WTC11 (cell line): ENCODE measurements at places on chromosomes 7 and 10.

- DNase-seq = no peak
Observed at GRCh38 chr7:20529260-20529659, 86.2 kb upstream of the ABCB5 start.

GRCh38 chr10:16853201-16853600 is 36.0 kb upstream of the RSU1 start:
- DNase-seq = no peak

GRCh38 chr7:17275749-17276671 is 22.4 kb upstream of the AHR start:
- no peak for DNase-seq

DNA sequence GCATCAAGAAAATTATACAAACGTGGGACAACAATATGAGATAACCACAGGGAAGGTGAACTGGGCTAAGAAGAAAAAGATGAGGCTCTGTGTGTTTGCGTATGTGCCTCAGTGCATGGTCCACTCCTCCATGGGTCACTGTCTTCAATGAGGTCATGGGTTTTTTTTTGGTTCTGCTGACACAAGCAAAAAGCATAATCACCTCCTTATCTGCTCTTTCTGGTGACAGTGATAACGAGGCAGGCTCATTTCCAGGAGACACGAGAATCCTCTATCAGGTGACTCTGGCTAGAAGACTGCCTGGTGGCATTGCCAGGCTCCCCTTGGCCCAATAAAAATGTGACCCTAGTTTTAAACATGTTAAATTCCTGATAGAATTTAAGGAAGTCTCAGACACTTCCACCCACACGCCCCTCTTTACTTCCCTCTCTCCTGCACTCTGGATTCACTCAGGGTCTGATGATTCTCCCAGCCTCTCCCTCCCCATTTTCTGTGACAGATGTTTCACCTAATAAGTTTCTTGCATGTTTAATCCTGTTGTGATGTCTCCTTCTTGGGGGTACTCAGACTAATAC is 35.3 kb upstream of the CDCA7L start:
- DNase-seq = no peak

- no peak for DNase-seq
Observed at GRCh38 chr10:123786306-123786705, 105.3 kb downstream of the CPXM2 start.

GRCh38 chr7:93350338-93350737 is 118.2 kb downstream of the VPS50 start:
- DNase-seq = no peak

- DNase-seq = no peak
Observed at GRCh38 chr7:65923316-65923715, 50.4 kb downstream of the VKORC1L1 start.

GRCh38 chr7:56250135-56250534 is 133.9 kb upstream of the NUPR2 start:
- no peak for DNase-seq

- no peak for DNase-seq
Observed at GRCh38 chr10:19944911-19945663, 128.9 kb downstream of the PLXDC2 start.

DNA sequence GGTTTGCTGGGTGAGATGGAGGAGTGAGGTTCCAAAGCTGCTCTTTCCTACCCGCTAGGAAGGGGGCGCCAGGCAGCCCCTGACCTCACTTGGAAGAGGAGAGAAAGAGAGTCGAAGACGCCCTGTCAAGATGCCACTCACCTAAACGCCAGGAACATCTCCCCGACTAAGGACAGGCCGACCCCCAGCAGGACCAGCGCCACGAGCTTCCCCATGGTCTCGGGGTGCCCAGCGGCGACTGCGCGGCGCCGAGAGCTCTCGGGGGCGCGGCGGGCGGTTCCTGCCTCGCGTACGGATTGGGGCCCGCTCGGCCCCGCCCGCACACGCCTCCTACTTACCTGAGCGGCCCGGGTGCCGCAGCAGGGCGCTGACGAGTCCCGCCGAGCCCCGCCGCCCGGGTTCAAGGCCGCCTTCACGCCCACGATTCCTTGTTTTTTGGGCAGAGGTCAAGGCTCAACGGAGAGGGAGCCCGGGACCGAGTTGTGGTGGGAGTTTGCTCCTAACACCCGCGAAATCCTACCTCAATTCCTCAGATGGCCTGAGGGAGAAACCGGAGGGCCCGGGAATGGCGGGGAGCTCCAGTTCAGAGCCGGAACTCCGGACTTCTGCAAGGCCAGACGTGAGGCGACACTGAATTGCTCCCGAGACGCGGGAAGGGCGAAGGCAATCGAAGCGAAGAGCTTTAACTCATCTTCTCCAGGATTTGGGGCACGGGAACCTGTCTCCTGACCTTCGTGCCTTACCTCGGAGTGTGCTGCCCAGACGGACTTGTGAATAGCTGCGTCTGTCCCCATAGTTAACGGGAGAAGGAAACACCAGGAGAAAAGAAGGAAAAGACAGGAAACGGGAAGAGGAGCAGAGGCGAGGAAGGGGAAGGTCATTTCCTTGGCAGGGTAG is at the start of gene PON3:
TSS of gene PON3 (minus strand) at position 240 of the 897 bp plus-strand sequence. CDS start at position 215, 25 bp downstream.
- peak; percentile 66 for DNase-seq

DNA sequence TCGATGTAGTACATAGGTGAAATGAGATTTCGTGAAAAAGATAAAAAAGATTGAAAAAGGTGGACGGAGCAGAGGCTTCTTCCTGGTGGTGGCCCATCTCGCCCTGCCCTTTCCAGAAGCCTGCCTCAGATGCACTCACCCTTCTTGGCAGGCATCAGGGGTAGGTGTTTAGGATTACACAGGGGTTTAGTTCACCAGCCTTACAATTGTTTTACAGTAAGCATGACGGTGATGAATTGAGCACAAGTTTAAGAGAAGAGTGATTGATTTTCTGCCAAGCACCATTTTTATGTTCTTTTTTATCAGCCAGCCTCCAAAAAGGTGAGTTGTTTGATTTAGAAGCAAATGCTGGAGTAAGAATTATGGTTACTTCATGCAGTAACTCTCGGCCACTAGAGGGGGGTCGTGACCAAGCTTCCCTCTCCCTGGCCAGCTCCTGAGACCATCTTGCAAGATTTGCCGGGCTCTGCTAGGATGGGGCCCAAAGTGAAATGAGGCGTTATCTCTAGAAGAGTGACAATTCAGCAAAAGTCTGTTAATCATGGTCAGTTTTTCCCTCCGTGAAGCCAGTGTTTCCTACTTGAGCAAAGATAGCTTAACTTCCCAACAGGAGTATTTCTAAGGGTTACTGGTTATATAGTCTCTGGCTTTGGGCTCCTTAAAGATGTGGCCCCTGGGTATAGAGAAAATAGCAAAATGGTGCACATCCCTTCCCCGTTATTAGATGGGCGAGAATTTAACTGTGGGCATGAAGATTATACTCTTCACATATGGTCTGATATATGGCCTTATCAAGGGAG is 228.8 kb downstream of the BMPER start:
- DNase-seq = peak; percentile 89

- DNase-seq = no peak
Observed at GRCh38 chr10:44391981-44392380, 7.1 kb upstream of the CXCL12 start.

GRCh38 chr10:61965703-61966395 is 64.3 kb downstream of the ARID5B start:
- no peak for DNase-seq

GRCh38 chr10:7484456-7485243 is 73.8 kb upstream of the SFMBT2 start:
- DNase-seq = no peak

DNA sequence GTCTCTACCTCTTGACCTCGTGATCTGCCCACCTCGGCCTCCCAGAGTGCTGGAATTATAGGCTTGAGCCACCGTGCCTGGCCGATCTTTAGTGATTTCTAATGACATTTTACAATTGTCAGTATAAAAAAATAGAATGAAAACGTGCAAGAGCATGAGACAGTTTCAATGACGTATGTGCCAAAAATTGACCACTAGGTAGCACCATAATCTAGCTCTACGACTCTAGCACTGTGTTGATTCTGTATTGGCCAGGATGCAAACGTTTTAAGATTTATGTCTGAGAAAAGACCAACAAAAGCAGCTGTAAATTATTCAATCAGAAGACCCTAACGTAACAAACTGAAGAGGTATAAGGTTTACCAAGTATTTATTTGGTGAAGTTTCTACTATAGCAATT is 25.4 kb upstream of the EXOC6 start:
- DNase-seq = no peak

DNA sequence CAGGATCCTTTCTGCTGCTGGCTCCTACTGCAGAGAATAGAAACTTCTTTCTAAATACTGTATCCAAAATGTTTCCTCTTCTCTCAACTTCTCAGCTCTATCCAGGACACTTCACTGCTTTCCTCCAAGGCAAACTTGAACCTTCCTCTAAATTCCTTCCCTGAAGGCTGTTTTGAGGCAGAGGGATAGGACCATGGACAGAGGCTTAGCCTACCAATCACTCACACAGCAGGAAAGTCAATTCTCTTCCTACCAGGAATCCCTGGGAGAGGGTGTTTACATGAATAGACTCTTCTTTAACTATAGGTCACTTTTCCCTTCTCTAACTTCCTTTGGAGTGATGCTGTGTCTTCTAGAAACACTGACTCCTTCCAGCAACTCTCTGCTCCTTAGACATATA is 115.6 kb upstream of the MKLN1 start:
- DNase-seq = peak; percentile 32

DNA sequence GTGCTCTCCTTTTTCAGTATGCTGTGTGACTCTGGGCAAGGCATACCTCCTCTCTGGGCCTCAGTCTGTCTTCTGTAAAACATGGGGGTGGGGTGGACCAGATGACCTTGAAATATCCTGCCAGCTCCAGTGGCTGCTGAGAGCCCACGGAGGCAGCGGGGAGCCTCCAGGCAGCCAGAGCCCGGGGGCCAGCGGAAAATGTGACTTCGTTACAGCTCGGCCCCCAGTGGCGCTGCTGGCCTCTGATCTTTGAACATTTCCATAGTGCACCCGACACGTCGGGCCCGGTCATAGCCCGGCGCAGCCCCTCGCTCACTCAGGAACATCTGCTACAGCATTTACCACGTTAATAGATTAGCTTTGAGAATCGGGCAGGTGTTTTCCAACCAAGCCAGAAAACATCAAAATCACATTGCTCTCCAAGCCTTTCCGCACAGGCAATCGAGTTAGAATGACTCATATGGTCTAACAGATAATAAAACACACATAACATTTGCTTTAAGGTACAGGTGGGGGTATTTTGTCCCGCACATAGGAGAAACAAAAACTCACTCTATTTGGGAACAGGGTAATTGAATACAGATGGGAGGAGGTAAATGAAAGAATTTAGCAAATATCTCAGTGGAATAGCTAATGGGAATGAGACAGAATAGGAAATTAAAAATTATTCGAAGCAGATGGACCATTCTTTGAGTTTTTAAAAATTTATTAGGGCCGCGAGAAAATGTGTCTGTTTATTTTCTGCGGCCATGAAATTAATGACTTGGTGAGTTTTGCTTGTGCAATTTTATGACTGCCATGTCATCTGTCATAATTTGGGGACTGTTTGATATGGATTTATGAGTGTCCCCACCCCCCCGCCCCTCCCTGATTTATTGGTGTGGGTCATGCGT is 26.3 kb upstream of the COMTD1 start:
- no peak for DNase-seq

DNA sequence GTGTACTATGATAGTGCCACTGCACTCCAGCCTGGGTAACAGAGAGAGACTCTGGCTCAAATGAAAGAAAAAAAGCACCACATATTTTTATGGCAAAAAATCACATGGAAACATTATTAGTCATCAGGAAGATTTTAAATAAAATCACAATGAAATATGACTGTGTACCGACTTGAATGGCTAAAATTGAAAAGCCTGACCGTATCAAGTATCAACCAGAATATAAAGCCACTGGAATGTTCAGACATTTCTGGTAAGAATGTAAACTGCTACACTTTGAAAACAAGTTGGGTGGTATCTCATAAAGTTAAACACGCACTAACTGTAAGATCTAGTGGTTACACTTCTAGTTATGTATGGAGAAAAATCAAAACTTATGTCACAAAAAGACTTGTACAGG is 306.7 kb upstream of the MBL2 start:
- no peak for DNase-seq

GRCh38 chr7:47518827-47519226 is 63.1 kb downstream of the TNS3 start:
- no peak for DNase-seq

- no peak for DNase-seq
Observed at GRCh38 chr7:135100856-135101255, 47.0 kb upstream of the TMEM140 start.

DNA sequence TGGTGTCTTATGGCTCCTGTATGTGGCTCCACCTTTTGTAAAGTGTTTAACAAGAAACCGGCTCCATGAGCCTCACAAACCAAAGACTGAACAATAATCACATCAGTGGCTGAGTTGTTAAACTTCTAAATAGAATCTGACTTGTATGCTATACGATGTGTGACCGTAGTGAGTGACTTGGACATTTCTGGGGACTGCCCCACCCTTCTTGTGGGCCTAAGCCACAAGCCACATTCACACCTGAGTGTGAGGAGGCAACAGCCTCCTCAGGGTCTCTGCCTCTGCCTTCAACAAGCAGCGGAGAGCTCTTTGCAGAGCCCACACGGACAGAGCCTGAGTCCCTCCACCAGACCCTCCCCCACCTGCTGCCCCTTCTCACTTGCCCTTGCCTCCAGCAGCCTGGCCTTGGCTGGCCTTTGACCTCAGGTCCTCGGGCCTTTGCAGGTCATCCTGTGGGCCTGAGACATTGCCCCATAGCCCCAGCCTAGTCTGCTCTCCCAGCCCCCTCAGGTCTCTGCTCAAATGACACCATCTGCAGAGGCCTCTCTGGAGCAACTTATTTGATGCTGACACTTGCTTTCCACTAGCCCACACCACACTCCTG is 156.8 kb upstream of the TNS3 start:
- DNase-seq = no peak

DNA sequence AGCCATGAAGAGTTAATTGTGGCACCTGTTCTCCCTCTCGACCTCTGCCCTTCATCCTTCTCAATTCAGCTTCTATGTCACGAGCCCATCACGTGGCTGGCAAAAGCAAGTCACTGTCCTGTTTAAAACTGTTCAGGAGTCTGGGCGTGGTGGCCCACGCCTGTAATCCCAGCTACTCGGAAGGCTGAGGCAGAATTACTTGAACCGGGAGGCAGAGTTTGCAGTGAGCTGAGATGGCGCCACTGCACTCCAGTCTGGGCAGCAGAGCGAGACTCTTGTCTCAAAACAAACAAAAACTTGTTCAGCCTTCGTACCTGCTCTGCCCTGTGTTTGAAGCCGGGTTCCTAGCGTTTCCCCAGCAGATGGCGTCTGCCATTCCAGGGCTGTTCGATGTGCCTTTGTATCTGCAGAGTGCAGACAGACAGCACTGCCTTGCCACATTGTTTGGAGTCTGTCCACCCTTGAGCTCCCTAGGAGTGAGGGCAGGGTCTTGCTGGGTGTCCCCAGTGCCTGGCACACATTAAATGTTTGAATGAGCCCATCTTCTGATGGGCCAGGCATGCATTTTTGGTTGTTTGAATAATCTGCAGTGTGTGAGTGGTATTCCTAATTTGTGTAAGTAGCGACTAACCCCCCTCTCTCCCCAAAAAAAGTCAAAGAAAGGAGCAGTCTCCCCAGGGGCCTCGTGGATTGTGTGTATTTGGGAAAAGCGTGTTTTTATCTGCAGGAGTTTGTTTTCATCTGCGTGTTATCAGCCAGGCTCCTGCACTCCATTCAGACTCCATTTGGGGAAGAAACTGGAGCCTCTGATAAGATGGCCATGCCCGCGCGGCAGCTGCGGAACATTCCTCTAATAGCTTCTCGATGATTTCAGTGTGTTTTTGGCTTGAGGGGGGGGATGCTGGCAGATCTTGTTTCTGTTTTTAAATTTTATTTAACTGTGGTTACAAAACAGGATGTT is 61.2 kb downstream of the DNAJB6 start:
- peak; percentile 62 for DNase-seq

GRCh38 chr10:114703377-114704107 is 45.5 kb upstream of the ABLIM1 start:
- no peak for DNase-seq
